ENCODE measurements at places on chromosomes 13 and 19.

DNA sequence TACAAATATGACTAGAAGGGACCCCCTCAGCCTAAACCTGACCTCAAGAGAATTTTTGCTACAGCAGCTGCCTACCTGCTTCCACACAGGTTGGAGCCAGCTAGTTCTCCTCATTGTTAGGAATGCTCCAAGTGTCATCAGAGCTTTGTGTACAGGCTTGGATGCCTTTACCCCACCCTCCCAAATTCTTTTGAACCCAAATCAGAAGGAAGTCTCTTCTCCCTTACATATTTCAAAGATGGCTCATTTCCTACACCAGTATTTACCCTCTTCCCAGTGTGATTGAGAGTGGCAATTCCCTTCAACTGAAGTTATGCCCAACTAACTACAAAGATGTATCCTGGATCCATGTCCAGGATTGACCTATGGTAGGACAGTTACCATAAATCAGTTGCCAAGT, 323.2 kb downstream of the OXGR1 start:
- no peak for DNase-seq

- DNase-seq: peak; percentile 68
Measured at GRCh38 chr13:21478881-21479808, 20.0 kb upstream of the ZDHHC20 start.

DNA sequence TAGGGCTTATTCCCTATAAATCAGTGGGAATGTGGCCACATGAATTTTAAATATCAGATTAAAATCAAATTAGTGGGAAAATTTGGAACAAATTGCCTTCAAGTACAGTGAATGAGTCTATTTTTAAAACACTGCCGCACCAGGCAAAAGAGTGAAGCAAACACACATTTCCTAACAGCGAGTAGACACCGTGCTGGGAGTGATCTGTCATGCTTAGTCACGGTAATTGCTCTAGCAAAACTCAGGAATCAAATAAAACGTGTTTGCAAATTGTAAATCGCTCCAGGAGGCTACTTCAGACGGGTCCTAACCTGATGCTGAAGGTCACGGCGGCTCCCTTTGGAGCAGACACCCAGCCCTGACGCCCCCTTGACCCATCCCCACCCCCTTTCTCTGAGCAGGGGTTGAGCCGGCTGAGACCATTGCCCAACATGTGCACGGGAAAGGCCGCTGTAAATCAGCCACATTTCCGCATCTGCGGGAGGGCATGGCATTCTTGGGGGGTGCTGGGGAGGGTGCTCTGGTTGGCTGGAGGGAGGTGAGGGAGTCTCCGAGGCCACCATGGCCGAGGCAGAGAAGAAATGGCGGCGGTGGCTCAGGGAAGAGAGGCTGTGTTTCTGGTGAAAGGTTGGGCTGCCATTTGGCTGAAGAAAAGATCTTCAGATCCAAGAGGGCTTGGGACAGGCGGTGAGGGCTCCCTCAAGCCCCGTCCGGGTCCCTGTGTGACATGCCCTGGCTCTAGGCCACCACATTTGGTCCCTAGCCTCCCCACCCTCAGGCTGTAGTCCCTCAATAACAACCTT, 8.9 kb downstream of the CEBPA start:
- DNase-seq: no peak

DNA sequence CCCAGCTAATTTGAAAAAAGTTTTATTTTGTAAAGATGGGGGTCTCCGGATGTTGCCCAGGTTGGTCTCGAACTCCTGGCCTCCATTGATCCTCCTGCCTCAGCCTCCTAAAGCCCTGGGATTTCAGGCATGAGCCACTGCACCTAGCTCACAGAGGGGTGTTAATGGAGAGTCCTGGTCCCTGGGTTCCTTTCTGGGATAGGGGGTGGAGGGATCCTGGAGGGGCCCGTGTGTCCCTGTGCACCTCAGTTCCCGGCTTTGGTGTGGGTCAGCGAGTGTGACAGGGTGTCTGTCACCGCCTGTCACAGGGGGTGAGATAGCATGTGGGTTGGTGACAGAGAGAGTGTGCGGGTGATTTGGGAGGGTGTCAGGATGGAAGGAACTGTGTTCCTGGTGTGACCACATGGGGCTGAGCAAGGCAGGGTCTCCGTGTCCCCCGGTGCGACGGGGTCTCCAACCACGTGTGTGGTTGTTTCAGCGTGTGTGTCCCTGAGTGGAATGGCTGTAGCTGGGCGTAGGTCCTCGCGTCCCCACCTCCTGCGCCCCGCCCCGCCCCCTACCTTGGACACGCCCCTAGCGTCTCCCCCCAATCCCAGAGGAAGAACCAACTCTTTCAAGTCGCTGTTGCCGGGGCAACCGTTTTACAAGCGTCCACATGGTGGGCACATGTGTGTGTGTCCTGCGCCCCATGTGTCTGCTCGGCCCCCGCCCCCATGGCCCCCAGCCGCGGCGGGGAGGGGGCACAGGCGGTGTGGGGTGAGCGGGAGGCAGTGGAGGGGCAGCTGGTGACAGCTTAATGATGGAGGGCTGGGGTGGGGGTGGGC, 2.9 kb upstream of the NRTN start:
- no peak for DNase-seq

GRCh38 chr13:51620165-51620983, 36.1 kb downstream of the WDFY2 start:
- DNase-seq: no peak

GRCh38 chr19:32921624-32922023, 50.1 kb downstream of the CEP89 start:
- peak; percentile 3 for DNase-seq

DNA sequence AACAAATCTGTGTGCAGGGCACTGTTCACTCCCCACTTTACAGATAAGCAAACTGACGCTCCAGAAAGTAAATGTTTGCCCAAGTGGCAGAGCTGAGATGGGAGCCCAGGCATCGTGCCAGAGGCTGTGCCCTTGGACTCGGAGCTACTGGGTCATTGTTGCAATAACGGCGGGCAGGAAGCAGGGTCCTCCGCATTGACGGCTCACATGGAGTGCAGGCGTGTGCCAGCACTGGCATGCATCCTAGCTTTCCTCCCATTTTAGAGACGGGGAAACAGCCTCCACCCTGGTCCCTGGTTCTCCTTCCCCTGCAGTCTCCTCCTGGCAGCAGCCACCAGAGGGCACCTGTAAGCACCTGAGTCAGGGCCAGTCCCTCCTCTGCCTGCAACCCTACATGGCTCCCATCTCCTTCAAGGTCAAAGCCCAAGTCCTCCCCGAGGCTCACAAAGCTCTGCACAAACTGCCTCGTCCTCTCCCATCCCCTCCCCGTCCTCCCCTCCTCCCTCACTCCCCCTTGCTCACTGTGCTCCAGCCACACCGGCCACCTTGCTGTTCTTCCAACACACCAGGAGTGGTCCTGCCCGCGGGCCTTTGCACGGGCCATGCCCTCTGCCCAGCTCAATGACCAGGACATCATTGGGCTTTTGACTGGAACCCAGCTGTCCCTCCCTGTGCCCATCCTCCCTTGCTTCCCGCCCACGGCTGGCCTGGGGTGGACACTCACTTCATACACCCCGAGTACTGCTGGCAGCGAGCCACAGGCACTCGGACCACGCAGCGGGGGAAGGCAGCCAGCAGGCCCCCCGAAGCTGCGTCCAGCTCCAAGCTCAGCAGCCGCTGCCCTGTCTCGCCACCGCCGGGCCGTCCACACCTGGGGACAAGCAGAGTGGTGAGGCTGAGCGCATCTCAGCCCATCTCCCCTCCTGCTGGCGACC, 7.7 kb upstream of the LRG1 start:
- DNase-seq: peak; percentile 18

DNA sequence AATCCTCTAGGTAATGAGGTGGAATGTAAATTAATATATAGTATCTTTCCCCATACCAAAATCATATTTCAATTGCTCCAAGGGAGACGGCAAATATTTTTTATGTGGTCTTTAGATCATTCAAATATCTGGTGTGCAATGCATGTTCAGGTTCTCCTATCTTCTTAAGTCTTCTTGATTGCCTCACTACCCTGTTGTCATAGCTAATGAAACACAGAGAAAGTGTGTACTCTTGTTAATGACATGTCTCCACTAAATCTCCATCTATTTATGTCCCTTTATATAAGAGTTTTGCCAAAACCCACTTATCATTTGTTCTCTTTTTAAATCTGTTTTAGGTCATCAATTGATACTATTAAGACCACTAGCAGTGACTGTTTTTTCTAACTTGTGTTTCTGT, 6.6 kb downstream of the STARD13 start:
- DNase-seq: no peak

DNA sequence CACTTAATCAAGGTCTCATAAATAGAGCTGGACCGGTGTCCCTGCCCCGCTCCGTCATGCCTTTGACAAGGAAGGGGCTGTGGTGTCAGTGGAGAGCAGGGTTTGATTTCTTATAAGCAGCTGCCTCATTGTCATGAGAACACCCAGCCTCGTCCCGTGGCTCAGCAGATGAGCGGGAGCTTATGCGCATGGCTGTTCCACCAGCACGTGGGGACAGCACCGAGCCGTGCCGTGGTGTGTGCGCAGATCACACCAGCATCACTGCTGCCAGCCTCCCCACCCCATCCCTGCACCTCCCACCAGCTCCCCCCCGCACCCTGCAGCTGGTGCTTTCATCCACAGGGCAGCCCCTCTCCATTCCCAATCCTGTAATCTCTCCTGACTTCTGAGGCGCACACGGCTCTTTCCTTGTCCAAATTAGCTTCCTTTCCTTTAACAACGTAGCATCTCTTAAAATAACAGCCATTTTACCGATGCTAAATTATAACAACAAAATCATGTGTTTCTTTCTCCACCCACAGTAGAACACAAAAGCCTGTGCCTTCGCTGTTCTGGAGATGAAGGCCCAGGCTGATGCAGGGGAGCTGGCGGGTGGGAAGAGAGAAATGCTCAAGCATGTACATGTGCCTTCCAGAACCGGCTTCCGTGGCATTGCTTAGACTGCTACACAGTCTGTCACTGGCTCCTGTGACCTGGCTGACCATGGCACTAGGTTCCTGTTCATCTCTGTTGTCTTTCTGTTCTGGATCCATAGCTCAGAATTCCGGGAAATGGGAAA, 96.8 kb downstream of the RAB20 start:
- DNase-seq: no peak

DNA sequence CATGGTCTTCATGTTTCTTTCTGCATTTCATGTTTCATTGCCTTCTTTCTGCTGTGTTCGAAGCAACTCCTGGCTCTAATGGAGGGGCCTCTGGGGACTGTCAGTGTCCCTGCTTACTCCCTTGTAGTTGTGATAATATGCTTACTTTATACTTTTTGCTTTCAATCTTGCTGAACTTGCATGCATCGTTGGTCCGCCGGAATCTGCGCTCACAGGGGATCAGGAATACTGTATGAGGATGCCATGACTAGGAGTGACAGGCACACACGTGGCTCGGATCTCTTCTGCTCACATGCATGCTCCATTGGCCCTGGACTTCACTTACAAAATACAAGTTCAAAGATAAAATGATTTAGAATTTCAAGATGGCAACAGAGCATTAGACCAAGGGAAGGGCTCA, 108.8 kb downstream of the SIPA1L3 start:
- no peak for DNase-seq

- no peak for DNase-seq
Measured at GRCh38 chr13:91534996-91535395, 136.6 kb downstream of the GPC5 start.

- DNase-seq: no peak
Measured at GRCh38 chr13:73607489-73608156, 526.6 kb downstream of the KLF12 start.

GRCh38 chr13:34857558-34858325, 84.3 kb upstream of the NBEA start:
- DNase-seq: no peak

DNA sequence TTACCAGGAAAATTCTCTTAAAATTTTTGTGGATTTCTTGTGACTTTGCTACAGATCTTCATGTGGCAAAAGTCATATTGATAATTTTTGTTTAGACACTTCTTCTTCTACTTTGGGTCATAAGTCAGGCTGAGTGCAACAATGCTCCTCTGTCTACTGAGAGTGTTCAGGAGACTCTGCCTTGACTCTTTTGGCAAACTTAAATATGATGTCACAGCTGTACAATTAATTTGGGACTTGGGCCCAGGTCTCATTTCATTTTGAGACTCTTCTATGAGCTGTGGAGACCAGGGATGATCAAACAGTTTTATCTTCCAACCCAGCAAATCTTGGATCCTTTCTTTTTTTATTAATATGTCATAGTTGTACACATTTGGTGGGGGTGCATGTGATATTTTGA, 19.7 kb upstream of the IPO5 start:
- no peak for DNase-seq

- DNase-seq: no peak
Measured at GRCh38 chr19:39631178-39631577, 24.5 kb upstream of the LGALS16 start.

DNA sequence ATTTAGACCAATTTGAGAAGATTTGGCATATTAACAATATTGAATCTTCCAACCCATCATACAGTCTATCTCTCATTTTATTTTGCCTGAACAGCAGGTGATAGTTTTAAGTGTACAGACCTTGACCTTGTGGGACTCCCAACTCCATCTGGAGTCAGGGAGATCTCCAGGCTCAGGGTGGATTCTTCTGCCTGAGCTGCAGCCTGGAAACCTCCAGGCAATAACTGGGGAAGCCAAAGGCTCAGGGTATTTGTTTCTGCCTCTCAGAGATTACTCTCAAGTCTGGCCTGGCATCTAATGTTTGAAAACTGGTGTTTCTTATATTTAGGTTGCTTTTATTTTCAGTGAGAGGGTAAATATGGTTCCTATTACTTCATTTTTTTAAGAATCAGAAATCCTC, 102.1 kb upstream of the C1QTNF9B start:
- no peak for DNase-seq

GRCh38 chr19:46721269-46722003, 4.5 kb upstream of the PRKD2 start:
- DNase-seq: no peak

DNA sequence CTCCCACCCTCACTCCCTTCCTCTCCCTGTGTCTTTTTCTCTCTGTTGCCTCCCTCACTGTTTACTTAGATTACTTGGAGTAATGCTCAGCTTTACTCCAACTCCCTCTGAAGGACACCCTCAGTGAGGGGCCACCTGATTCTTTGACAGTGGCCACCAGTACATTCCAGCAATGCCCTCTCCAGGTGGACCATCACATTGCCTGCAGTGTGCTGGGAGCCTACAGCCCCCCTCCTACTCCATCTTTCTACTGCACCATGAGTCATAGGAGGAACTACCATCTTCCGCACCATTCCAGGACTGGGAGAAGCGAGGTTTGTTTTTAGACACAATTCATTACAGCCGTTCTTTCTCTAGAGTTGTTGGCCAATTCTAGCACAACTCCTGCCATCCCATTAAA, 96.6 kb upstream of the POSTN start:
- no peak for DNase-seq

DNA sequence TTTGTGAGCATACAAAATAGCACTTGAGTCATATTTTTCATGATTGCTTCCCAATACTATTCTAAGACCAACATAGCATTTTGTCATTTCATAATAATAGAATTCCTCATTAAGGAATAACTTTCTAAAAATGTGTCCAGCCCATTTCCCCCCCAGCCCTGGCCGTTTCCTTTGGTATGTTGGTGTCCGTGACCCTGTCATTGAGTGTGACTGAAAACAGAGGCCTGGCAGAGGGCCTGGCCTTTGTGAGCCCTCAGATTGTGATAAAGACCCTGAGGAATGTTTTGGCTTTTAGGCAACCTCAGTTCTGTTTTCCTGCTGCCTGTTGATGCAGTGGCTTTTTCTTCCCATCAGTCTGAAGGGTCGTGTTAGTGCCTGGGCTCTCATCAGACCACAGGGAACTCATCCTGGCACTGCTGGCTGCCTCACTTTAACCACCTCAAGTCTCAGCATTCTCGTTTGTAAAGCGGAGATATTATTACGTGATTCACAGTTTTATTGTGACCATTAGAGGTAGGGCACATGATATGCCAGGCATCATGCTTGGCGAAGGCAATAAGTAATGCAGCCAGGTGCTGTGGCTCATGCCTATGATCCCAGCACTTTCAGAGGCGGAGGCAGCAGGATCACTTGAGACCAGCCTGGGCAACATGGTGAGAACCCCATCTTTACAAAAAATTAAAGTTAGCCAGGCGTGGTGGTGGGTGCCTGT, 13.8 kb downstream of the SPINT2 start:
- DNase-seq: no peak
